Activated CD4-positive, alpha-beta T cell treated with anti-CD3 and anti-CD28 coated beads for 24 hours (primary cell): ENCODE measurements at places on chromosomes 12 and 14.
A peak's percentile ranks its signal among the peaks of the same experiment; 100 is the strongest.

- DNase-seq, result no peak
Observed at GRCh38 chr12:130583317-130583716, 132.8 kb downstream of the RIMBP2 start.

DNA sequence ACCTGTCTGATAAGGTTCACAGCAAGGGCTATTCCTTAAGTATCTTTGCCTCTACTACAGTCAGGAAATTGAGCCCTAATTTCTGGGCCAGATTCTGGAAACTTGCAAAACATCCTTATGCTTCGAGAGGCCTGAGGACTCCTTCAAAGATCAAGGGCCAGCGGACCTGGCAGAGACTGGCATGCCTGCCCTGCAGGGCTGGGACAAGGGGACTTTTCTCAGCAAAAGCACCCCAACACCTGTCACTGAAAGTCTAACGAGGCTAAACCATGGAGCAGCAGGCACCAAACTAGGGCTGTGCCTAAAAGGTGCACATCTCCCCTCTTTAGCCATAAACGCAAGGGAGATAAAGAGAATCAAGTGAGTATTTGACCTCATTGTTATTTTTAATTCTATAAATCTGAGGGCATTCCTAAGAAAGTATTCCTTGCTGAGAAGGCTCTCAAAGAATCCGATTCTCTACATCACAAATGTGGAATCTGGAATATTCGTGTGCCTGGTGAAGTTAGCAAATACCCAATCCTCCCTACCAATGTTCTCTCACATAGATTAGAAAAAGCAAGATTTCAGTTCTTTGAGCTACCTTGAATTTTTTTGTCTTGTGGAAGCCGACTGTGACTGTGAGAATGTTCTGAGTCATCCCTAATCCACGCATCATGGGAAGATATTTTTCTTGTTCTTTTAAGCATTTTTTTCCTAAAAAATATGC, 328.2 kb upstream of the NOVA1 start:
- DNase-seq, result no peak

DNA sequence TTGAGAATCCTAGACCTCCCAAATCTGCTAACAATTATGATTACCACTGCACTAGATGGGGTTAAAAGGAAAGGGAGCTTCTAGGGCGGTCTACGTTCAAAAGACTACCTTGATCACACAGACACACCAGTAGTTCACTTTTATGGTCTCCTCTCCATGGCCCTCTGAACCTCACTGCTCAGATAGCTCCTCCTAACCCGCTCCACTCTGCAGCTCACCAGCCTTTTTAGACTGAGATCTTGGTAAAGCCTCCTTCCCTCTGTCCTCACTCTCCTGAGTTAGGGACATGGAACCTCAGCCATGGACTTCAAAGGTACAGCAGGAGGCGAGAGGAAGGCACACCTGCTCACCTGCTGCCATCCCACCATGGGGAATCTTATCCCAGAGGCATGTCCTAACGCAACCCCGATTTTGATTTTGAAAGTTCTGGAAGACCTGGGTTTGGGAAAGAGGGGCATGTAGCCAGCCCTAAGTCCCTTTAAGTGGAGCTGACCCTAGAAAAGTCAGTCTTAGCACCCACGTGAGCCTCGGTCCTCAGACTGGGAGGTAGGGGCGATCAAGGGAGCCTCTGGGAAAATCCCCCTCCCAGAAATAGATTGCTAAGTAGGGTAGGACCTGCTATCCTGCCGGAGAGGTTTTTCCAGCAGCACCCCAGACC, 1.3 kb downstream of the ZNF219 start:
- DNase-seq, result no peak

DNA sequence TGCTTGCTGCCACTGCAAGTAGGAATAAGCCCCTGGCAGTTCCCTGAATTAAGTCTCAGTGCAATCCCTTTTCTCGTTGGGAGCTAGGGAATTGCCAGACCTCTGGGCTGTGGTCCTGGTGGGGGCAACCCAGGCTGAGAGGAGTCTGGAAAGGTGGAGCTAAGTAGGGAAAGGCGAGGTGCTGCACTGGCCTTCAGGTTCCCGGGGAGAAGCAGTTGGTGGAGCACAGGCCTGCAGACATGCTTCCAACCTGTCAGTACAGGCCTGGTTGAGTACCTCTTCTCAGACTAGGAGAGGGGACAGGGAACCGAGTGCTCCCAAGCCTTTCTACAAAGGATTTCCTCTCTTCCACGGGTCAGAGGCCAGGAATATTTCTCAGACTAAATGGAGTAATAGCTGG, 1.5 kb downstream of the NRIP2 start:
- no peak for DNase-seq

DNA sequence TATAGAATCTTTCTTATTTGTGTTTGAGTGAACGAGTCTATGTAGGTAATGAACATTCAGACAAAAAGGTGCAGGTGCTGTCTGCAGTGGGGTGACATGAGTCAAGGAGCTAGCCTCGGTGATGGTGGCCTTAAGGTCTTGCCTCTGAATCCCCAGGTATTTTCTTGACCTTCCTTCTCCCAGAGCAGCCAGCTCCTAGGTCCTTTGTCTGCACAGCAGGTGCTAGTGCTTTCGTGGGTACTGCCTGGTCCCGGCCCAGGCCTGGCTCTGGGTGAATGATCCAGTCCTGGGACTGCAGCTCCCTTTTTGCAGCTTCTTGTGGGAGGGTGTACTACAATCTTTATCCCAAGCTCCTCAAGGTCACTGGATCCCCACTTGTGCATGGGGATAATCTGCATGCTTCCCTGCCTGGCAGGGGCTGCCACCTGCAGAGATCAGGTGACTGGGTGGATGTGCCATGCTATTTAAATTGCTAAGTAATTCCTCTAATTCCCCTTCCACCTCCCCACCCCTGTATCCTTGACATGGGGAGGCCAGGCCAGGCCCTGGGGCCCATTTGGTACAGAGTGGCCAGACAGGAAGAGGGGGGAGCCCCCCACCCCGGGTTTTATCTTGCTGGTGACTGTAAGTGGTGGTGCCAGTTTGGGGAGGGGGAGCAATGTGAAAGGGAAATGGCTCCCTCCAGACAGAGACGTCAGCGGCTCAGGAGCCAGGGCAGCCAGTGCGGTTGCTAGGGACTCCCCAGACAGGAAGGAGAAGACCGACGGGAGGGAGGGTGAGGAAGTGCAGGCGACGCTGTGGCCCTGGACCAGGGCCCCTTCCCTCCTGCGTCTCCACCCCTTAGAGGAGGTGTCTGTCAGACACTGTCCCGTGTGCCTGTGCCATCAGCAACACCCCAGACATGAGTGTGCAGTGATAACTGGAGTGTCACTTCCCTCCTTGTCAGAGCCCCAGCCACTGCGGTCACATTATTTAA, 6.7 kb downstream of the VASH1 start:
- peak; percentile 36 for DNase-seq

- no peak for DNase-seq
Observed at GRCh38 chr14:73909681-73910080, 23.0 kb downstream of the ZNF410 start.

DNA sequence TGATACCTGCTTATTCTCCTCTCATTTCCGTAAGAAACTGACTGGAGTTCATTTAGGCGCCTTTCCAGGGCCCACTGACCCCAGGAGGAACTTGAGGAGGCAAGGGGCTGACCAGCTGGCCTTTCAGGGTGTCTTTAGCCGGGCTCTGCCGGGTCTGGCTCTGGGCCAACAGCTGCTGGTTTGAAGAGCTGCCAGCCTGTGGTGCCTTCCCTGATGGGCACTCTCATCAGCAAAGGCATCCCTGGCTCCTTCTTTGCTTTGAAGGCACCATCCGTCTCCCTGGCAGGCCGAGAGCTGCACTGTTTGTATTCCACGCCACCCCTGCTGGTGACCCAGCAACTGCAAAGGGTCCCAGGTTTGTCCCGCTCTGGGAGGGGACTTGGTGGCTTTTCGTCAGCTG, 42.0 kb downstream of the IQSEC3 start:
- no peak for DNase-seq

DNA sequence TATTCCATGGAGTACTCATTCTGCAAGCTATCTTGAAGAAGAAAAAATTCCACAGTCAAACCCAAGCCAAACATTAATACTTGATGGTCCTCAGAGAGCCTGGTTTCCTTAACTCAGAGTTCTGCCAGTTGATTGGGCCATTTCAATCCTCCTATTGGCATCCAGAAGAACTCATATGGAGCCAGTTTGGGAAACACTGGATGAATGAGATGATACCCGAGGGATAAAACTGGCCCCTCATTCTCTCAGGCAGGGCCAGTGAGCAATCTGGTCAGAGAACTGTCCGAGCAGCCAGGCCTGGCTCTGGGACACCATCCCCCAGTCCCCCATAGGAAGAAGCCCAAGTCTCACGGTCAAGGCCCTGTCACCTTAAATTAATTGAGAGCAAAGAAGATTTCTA, 48.8 kb downstream of the NUAK1 start:
- DNase-seq, result no peak

DNA sequence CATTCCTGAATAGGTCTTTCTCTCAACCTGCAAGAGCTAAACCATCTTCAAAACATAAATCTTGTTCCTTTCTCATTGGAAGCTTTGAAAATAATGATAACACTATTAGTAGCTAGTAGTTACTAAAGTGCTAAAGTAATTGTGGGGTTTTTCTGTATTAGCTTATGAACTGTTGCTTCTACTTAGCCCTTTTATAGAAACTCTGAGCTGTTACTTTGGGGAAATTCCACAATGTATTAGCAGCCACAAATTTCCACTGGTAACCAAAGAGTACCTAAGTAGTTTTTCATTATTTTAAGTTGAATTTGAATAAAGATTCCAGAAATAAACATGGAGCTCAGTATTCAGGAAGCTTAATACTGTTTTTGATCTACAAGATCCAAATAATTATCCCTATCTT, 6.4 kb upstream of the MAPK1IP1L start:
- no peak for DNase-seq

GRCh38 chr14:77622366-77622961, 6.0 kb upstream of the SPTLC2 start:
- no peak for DNase-seq

DNA sequence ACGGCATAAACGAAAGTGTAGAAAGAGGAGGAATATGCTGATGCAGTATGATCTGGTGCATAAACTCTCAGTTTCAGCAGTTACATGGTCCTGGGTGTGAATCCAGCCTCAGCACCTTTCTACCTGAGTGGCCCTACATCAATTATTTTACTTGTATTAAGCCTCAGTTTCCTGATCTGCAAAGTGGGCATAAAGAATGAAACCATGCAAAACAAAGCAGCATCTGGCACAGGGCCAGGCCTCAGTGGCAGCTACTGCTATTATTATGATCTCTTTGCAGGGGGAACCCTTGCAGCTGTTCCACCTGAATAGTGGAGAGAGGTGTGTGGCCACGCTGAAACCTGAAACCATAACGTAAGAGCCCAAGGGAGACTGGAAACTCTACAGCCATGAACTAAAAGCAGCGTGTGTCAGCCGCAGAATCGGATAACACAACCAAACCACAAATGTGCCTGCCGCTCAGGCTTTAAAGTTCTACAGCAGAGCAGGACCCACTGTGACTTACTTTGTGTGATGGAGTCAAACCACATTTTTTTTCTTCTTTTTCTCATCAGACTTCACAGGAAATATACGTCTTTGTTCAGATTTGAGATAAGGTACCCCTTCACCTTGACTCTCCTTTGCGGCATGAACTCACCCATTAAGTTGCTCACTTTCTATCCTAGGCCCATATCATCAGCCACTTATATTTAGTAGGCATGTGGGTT, 29.2 kb upstream of the FOS start:
- DNase-seq, result peak; percentile 55

GRCh38 chr14:24042746-24043145, 9.1 kb upstream of the CARMIL3 start:
- DNase-seq, result no peak

- no peak for DNase-seq
Observed at GRCh38 chr14:75543253-75543652, 21.0 kb downstream of the BATF start.

DNA sequence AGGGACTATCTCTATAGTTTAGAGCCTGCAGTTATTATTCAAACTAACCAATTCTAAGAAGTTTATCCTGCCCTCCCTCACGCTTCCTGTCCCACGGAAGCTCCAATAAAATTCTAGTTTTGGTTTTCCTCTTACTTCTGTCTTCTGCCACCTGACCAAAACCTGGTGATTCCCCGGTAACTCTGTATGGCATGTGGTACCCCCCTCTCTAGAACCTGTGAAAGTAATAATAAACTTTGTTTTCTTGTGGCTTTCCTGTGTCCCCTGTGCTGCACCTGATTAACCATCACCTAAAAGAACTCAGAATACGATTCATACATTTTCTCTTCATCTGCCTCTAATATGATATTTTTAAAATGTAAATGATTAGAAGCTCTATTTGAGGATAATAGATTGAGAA, 379.8 kb downstream of the APAF1 start:
- no peak for DNase-seq

DNA sequence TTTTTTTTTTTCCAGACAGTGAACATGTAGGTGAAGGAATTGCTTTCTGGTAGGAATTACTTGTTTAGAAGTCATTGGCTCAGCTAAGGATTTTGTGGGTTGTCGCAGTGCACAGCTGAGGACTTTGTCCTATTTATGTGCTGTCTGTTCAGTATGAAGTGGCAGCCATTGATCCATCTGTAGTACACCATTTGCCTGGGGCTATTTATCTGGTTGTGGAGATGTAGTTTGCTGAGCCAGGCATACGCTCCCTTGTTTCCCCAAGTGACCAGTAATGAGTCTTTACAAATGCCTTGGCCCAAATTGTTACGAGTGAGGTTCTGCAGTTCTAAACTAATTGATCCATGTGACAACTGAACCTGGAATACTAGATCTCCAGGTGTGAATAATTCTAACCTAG, 140.1 kb downstream of the NRXN3 start:
- DNase-seq, result no peak

- no peak for DNase-seq
Observed at GRCh38 chr14:50425816-50426215, 29.1 kb upstream of the CDKL1 start.

GRCh38 chr12:88306471-88307069, 164.5 kb downstream of the TMTC3 start:
- no peak for DNase-seq

DNA sequence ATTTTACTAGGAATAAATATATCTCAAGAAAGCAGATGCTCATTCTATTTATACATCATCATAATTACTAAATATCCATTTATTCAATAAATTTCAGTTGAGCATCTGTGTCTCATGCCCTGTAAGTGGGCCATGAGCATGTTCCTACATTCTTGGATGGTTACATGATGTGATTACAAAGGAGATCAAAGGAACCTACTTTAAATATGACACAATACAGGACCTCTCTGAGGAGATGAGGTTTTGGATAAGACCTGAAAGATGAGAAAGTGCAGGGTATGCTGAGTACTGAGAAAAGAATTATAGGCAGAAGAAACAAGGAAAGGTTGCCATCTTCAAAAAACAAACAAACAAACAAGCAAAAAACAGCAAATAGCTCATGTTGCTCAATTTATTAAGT, 105.4 kb upstream of the CNTN1 start:
- no peak for DNase-seq

- DNase-seq, result no peak
Observed at GRCh38 chr14:93042968-93043940, 72.5 kb downstream of the ITPK1 start.

GRCh38 chr14:36313898-36314297, 6.5 kb downstream of the MBIP start:
- no peak for DNase-seq

DNA sequence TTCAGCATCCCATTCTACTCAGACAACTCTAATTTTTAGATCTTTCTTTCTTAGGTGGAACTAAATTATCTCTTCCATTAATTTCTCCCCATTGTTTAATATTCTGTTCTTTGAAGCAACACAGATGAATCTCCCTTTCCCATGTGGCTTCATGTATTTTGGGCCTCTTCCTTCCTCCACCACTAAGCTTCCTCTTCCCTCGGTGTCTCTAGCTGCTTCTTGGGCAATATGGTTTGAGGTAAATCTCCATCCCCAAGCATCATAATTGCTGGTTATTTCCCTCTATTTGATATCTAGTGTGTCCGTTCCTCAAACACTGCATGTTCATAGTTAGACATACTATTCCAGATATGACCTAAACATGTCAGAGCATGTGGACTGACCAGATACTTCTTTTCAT, 119.2 kb downstream of the PELI2 start:
- no peak for DNase-seq
